ENCODE measurements at places on chromosomes 6 and 20. TPM values are rescaled to one million over a fixed set of nuclear protein-coding genes. Genes with fewer than 3 reads are reported as not detected.

DNA sequence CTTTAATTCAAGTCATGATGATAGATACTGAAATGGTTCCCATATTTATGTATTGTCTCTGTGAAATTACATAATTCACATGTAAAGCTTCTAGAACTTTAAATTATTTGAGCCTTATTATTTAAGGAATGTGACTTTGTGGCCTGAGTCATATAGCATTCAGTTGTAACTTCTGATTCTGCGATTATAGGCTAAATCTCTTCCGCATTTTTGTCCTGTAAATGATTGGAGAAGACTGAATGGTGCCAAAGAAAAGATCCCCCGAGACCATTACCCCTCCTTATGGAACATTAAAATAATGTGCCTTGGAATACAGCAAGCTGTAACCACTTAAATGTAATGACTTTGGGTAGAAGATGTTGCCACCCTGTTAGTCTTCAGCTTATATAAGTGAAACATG, 63.3 kb upstream of the MAP7 start:
- H3K4me1 ChIP-seq = peaks cover 7% of the 10 kb centered on the region
- no peak overlapping the region for H3K4me3 ChIP-seq
- no peak for DNase-seq
- no peaks in the 10 kb centered on the region for H3K27me3 ChIP-seq

- H3K27ac ChIP-seq = no peak overlapping the region
- peaks cover 8% of the 10 kb centered on the region for H3K36me3 ChIP-seq
- no peak for DNase-seq
Measured at GRCh38 chr6:27565839-27566779, 93.2 kb upstream of the ZNF184 start.

GRCh38 chr6:87789900-87790290, 87.9 kb upstream of the AKIRIN2 start:
- no peak overlapping the region for H3K4me3 ChIP-seq
- H3K36me3 ChIP-seq = no peaks in the 10 kb centered on the region
- H3K27me3 ChIP-seq = peaks cover 16% of the 10 kb centered on the region
- no peaks in the 10 kb centered on the region for H3K4me1 ChIP-seq
- DNase-seq = no peak
- H3K27ac ChIP-seq = no peak overlapping the region

- peak; percentile 43 for DNase-seq
- peak overlapping the region; percentile 69 for H3K27ac ChIP-seq
- H3K4me1 ChIP-seq = peaks cover 30% of the 10 kb centered on the region
- H3K4me3 ChIP-seq = no peak overlapping the region
- H3K36me3 ChIP-seq = peaks cover 10% of the 10 kb centered on the region
Measured at GRCh38 chr6:135568379-135568778, 70.8 kb upstream of the AHI1 start.

DNA sequence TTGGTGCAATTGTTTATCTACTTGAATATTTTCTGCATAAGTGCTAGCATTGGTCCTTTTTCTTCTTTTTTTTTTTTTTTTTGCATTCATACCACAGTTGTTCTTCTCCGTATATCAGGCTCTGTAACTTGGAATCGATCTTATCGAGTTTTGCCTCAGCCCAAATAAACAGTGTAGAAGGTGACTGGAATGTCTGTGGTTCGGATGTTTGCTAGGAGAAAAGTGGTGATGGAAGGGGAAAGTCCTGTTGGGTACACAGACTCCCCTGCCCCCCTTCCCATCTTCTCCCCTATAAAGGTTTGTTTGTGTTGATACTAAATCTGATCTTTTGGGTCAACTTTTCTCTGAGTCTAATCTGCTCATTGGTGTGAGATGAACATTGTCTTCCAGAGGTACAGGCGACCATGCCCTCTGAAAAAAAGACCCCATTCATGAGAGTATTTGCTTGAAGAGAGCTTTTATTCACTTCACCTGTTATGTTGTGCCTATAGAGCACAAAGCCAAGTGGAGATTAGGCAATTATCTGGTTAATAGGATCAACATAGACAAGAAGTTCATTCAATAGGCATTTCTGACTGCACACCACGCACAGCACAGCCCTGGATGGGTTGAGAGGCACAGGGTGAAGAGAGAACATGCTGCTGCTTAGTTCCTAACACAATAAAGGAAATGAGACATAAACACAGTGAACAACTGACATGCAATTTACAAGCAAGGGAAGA, 620.0 kb downstream of the PKHD1 start:
- H3K27ac ChIP-seq = no peak overlapping the region
- DNase-seq = no peak
- no peaks in the 10 kb centered on the region for H3K27me3 ChIP-seq
- no peaks in the 10 kb centered on the region for H3K36me3 ChIP-seq
- H3K4me1 ChIP-seq = no peaks in the 10 kb centered on the region

- no peak overlapping the region for H3K4me3 ChIP-seq
- DNase-seq = no peak
- no peaks in the 10 kb centered on the region for H3K27me3 ChIP-seq
- peaks cover 17% of the 10 kb centered on the region for H3K36me3 ChIP-seq
- no peak overlapping the region for H3K27ac ChIP-seq
- H3K4me1 ChIP-seq = peaks cover 2% of the 10 kb centered on the region
Measured at GRCh38 chr20:41470362-41471095, 103.9 kb upstream of the EMILIN3 start.

DNA sequence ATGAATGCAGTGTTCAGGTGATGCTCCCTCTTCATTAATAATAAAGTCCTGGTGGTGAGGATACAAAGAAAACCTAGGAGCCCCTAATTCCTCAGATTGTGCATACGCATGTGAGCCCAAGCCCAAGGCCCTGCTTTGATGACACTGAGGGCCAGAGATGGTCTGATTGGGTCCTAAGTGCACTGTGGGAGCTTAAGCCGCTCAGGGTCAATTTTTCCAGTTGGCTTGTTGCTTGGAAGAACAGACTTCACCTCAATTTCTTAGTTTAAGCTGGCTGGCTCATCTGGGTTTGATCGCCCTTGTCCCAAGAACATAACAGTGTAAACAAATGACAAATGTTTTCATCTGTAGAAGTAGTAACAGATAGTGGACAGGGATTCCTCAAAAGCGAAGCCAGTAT, 41.4 kb downstream of the INSM1 start:
- no peaks in the 10 kb centered on the region for H3K36me3 ChIP-seq
- H3K27me3 ChIP-seq = no peaks in the 10 kb centered on the region
- H3K4me1 ChIP-seq = peaks cover 2% of the 10 kb centered on the region
- no peak overlapping the region for H3K27ac ChIP-seq

DNA sequence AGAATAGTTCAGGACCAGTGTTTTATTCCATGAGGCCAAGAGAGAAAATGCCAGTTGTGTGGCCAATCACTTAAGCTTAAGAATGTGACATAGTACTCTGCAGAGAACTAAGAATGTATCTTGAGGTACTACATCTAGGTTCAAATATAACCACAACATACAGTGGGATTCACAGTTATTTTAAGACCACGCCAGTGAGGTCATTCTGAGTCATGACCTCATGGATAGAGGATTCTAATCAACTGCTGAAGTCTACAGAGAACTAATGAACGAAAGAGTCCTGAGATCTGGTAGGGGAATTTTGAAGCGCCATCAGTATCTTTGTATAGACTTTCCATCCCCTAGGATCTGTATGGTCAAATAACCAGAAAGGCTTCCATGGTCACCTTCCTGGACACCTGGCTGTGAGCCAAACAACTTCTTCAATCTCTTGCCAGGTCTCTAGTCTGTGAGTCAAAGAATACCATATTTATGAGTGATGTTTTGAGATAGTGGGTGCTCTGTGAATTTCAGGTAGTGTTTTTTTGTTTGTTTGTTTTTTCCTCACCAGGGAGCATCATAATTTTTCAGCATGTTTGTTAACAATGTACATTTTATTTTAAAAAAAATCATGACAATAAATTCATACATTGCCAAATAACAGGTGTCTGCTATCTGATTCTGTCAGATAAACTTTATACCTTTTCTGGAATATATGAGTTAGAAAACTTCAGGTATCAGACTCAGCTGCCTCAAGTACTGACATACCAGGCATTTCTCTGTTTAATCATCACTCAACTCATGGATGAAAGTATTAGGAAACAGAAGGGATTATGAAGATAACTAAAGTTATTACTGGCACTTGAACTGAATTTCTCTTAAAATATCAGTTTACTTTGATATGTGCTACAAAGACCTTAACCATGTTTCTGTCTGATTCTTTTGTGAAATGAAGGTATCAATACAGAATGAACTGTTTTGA, 217.9 kb downstream of the PLCB4 start:
- no peak overlapping the region for H3K27ac ChIP-seq
- H3K36me3 ChIP-seq = no peaks in the 10 kb centered on the region
- DNase-seq = no peak
- H3K27me3 ChIP-seq = no peaks in the 10 kb centered on the region

- no peak for DNase-seq
- no peak overlapping the region for H3K4me3 ChIP-seq
Measured at GRCh38 chr6:82492134-82492533, 128.5 kb downstream of the TPBG start.

Gene PDE10A
- not detected for total RNA-seq

All from activated naive CD8-positive, alpha-beta T cell treated with anti-CD3 and anti-CD28 coated beads for 36 hours (primary cell).